Posterior vena cava (tissue), 2 donors: ENCODE measurements at places on chromosomes 7 and 10.
A peak's percentile ranks its signal among the peaks of the same experiment; 100 is the strongest.

DNA sequence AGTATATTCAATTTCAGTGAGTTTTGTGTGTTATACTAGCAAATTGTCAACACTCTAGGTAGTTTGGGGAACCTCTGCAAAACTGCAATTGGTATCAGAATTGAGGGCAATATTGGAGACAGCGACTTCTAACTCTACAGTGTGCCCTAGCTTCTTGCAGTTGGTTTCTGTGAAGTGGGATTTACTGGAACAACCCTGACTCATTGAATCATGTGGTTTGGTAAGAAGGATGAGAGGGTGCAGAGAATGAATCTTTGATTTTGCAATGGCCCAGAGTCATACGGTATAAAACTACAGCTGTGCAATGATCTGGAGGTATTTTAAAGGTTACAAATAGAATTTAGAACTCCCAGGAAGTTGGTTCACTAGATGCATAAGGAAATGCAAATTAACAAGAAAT, 129.1 kb upstream of the PPP1R3A start:
- no peak for DNase-seq

DNA sequence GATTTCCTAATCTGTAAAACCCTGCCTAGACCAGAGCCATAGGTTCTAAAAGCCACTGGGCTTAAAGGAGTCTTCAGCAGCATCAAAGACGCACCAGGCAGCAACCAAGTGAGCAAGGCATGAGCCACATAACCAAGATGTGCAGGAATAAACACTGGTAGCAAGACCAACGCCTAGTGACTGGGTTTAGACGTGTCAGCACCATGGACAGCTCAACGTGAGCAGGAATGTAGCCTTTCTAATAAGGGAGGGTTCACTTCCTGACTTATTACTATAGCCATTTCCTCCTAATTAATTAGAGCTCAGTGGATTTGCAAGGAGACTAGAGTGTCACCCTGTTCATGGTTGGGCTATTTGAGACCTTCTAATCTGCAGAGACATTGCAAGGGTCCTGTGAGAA, 223.7 kb downstream of the LHFPL3 start:
- peak; percentile 73 for DNase-seq

DNA sequence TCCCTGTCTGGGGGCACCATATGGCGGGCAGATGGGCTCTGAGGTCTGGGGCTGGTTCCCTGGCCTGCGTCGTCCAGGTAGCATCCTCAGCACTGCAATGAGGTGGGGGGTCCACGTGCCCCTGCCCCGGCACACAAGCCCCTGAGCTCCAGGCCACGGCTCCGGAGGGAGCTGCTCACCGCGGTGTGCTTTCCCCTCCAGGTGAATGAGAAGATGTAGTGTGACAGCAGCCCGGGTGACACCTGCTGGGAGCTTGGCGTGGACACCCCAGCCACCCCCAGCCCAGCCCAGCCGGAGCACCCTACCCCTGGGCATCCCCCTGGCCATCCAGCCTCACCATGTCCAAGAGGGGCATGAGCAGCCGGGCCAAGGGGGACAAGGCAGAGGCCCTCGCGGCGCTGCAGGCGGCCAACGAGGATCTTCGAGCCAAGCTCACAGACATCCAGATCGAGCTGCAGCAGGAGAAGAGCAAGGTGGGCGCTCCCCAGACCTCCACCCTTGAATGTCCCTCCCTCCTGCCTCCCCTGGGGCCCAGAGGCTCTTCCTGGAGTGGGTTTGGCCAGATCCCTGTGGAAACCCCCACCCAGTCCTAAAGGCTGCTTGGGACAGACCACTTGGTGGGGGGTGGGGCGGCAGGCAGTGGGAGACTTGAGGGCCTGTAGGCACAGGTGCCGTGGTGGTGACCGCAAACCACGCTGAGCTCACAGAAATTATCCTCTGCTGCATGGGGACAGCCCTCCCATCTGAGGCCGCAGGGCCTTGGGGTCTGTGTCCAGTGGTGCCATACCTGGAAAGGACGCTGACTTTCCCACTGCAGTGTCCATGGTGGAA, 38.9 kb downstream of the JAKMIP3 start:
- DNase-seq: peak; percentile 73

DNA sequence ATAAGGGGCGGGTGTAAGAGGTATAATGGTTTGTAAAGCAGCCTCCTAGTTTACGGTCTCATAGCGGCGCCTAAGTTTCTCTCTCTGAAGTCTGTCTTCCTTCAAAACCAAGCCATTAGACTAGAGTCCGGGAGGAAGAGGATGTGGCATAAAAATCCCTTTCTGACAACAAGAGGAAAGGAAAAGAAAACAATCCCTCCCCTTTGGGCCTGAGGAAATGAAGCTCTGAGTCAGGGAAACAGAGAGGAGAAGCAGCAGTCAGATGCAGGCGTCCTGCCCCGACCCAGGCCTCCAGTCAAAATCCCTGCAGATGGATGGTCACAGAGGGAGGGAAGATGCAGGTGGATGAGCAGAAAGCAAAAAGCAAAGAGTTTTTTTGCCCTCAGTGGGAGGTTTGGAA, 23.7 kb downstream of the PARP12 start:
- DNase-seq: no peak

DNA sequence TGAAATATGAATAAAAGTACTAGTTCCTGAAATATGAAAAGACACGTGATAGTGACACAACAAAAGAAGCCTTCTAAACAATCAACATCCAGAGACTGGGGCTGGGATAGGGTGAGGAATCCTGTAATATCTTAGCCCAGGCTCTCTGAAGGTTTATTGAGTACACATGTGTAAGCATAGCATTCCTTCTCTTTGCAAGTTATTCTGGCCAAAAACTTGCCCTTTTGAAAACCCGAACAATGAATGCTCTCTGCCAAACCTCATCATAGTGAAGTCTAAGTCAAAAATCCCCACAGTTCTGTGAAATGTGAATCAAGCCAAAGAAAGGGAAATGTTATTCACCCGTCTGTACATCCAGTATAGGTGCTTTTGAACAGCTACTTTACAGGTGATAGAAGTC, 11.6 kb downstream of the SEMA3D start:
- DNase-seq: no peak

DNA sequence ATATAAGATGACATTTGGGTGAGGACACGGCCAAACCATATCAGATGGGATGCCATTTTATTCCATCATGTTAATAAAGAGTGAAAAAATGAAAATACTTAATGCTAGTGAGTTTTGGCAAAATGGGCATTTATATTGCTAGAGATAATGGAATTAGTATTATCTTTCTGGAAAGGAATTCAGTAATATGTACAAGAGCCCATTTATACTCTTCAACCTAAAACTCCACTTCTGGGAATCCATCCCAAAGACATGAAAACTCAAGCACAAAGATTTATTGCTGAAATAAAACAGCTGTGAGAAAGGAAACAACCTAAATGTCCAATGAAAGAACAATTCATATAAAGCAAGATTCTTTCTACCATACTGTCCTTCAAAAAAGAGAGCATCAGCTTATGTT, 96.0 kb upstream of the TMEM168 start:
- DNase-seq: no peak

GRCh38 chr7:20237464-20238193, 20.4 kb upstream of the MACC1 start:
- no peak for DNase-seq

GRCh38 chr10:130869179-130869841, 442.2 kb downstream of the TCERG1L start:
- DNase-seq: no peak

- no peak for DNase-seq
Measured at GRCh38 chr7:94418851-94419250, 24.2 kb downstream of the COL1A2 start.

DNA sequence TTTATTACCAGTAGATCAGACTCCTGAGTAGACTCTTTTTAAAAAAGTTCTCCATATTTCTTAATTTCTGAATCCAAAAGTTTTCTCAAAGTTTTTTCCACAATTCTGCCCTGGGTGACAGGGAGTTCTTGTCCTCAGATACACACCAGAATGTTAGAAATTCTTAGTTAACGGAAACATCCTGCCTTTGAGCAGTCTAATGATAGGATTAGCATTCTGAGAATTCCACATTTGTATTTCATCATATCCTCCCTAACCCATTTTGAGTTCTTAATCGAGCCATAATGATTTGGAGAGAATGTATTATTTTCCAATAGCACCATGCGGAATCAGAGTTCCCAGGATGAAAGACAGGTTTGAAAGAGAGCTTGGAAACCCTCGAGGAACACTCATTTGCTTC, 28.9 kb upstream of the MRPS33 start:
- DNase-seq: no peak

DNA sequence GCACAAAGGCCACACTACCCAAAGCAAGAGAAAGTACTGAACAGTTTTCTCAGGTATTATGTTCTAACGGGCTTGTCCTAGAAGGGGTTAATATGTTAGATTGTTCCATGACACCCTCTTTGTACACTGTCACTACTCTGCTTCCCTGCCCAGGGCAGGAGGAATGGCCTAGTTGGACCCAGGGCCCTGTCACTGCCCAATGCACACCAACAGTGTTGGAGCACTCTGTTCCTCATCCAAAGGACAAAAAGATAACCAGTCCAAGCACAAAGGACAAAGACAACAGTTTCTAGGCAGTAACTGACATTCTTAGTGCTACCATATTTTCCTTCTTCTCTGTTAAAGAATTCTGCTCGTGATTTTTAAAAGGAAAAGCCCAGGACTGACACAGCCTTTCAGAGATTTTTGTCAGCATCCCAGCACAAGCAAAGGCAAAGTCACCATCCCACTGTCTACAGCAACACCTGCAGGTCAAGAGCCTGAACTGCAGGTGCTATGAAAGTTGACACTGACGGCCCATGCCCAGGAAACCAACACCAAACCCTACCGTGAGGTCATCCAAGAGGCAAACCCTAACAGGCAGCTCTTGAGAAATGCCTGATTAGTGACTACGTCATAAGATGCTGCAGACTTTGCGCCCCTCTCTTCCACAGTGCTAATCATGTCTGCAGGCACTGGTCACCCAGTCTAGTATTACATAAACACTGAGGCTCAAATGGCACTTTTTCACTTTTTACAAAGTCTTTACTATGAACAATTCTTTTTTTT, 13.2 kb downstream of the NUDCD3 start:
- no peak for DNase-seq

- no peak for DNase-seq
Measured at GRCh38 chr10:95430231-95430951, 130.8 kb downstream of the SORBS1 start.

DNA sequence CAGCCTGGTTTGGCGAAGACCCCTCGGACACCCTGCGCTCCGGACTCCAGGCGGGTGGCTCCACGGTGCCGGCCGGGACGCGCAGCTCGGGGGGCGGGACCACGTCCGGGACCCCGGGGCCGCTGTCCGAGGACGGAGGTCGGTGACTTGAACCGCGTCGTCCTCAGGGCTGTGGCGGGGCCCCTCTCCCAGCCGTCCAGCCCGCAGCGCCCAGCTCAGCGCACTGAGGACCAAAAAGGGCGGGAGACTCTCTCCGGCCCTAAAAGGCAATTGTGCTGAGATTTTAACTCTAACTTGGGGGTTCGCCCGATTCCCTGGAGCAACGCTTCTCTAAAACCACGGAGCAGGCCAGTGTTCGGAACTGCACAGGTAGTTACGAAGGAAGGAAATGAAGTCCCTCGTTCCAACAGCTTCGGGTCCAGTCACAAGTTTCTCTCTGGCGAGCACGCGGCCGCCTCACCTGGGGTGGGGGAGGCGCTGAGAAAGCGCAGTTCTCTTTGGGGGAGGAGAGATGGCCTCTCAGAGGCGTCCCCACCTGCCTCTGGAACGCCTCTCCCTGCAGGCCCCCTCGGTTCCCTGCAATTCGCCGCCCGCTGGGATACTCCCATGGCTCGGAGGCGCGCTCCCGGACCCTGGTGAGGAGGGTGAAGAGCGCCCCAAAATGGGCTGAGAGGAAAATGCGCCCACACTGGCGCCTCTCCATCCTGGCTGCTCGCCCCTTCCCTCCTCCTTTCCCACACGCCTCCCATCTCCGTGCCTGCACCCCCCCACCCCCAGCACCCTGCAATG, 352.7 kb downstream of the DNAJB6 start:
- peak; percentile 58 for DNase-seq

- no peak for DNase-seq
Measured at GRCh38 chr7:22549667-22550513, 49.9 kb upstream of the STEAP1B start.

GRCh38 chr7:152709287-152710152, 33.6 kb upstream of the XRCC2 start:
- DNase-seq: no peak

DNA sequence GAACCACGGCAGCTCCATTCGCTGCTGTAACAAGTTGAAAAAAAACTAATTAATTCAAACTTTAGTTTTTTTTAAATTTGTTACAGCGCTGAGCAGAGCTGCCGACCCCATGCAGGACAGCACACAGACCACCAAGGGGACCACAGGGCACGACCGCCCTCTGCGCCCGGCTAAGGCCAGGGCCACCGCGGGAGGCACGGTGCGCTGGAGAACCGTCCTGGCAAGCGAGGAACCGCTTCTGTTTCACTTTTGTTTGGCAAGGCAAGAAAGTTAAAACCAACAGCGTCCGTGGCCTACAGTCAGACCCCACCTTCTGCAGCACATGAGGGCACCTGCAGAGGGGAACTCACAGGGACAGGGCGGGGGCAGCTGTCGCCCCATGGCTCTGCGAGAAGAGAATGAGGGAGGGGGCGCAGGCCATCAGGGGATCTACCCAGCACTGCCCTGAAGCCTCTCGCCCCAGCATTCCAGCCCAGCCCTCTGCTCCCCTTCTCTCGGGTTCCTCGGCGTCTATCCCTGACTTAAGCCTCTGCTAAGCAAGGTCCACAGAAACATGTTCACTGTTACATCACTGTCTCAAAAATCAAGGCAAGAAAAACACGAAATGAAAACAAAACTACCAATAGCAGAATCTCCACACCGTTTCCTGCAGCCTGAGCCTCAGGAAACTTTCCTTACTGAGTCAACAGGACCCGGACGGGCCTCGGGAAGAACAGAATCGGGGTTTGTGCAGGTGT, 204.4 kb downstream of the DIP2C start:
- peak; percentile 74 for DNase-seq

GRCh38 chr10:58239561-58240169, 28.0 kb downstream of the IPMK start:
- no peak for DNase-seq

DNA sequence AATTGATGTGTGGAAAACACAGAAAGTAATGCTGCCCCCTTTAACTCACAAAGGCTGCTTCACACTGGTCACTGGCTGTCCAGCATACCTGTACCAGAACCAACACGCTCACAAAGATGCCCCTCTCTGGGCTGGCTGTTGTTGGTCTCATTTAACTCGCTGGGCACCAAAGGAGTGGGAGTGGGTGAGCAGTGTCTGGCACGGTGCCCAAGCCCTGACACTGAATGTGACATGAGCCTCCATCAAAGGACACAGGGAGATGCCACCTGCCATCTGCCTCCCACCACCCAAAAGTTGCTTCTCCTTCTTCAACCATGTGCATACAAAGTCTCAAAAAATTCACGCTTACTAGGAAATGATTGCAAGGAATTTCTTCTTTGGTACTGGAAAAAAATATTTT, 86.8 kb downstream of the FGFR2 start:
- no peak for DNase-seq

- no peak for DNase-seq
Measured at GRCh38 chr10:62049624-62050345, 148.3 kb downstream of the ARID5B start.

DNA sequence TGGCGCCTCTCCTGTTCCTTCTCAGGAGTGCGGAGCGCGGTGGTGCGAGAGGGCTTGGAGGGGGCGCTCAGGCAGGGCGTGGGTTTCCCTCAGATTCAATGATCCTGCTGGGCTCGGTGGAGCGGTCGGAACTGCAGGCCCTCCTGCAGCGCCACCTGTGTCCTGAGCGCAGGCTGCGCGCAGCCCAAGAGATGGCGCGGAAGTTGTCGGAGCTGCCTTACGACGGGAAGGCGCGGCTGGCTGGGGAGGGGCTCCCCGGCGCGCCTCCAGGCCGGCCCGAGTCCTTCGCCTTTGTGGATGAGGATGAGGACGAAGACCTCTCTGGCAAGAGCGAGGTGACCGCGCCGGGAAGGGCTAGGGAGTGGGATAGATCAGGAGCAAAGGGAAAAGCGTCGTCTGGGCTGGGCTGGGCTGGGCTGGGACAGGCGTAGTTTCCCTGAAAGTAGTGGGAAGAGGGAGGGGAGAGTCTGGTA, 17.0 kb downstream of the FAM131B start:
- no peak for DNase-seq
